ENCODE measurements at places on chromosomes 3 and 15.

DNA sequence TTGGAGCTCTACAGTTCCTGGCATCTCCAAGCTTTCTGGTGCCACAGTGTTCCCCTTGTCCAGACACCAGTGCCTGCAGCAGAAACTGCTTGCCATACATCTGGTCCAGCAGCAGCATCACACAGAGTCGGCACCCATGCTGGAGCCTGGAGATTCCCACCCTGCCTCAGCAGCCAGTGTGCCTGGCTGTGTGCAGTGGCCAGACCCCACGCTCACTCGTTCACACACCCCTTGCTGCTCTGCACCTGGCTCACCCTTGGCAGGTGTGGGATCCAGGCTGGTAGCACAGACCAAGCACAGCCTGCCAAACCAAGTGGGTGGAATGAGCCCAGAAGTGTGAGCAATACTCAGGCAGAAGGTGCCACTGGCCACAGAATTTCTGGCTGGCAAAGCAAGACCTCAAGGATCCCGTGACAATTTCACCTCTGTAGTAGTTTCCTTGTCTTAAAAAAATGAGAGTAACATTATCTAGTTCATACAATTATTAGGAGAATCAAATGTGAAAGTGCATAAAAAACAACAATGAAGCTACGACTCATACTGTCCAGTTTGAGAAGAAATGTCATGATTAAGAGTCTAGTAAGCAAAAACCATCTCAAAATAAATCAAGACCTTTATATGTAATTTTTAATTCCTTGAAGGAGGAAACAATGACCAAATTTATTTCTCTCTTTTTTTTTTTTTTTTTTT, 22.9 kb upstream of the ZBED2 start:
- no peak for DNase-seq

GRCh38 chr3:171189394-171190080, 163.0 kb upstream of the SLC2A2 start:
- DNase-seq: no peak

DNA sequence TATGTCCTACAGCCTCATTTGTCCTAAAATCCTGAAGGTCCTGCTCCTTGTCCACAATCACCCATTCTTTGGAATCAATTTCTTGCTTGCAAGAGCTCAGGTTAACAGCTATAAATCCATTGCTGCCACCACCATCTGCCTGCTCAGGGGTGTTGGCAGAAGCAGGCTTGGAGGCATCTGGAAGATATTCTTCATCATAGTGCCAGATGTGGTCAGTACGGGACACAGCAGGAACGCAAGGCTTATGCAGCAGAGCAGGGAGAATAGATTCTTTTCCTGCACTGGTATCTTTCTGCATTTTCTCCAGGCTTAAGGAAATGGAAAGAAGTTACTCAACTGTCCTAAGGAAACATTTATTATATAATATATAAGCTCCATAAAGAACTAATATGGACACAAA, 38.5 kb upstream of the CDAN1 start:
- no peak for DNase-seq

DNA sequence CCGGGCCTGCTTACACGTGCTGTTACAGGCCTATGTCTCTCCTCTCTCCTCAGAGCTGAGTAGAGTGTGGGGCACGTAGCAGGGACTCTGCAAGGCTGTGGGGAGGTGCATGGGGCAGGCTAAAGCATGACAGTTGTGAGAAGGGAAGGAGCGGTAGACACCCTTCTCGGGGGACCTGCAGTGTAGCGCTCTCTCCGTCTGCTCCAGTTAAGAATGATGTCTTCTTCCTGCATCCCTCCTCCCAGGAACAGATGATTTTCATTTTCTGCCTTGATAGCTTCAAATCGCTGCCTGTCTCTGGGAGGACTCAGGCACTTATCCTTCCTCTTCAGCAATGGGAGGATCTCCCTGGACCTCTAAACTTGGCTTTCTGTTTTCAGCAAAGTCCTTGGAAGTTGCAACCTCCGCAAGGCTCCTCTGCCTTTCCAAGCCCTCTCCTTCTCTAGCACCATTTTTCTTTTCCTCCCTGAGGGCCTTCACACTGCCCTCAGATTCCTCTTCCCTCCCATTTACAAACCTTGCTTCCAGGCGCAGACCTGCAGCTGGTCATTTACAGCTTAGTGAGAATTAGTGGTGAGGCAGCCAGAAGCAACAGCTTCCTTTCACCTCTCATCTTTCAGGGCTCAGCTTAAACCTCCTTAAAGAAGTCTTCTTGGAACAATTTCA, 23.4 kb upstream of the TLE3 start:
- no peak for DNase-seq

DNA sequence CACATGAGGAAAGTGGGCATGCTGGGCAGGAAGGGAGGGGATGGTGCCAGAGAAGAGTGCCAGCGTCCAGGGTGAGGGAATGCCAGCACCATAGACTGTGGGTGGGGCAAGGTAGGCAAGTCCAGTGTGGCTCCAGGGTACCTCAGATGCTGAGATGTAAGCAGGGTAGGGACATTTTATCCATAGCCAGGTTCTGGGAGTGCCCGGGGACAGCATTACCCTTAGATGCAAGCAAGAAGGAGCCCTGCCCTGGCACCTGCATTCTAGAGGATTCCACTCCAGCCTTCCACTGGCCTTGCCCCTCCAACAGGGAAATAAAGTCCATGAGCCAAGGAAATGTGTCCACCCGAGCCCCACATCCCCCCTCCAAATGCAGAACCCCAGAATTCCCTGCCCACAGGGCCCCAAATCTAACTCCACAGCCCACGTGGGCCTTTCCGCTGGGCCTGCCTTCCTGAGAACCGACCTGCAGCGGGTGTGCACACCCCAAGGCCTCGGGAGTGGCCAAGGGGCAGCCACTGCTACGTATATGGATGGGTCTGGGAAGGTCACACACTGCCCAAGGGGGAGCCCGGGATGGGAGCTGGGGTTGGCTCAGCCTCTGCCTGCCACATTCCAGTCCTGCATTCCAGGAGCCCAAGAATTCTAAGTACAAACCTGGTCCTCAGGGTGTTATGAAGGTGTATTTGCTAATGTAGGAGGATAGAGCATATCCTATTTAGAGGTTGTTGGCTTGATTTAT, 20.3 kb upstream of the CYP11A1 start:
- no peak for DNase-seq

GRCh38 chr15:97941572-97941971, 18.9 kb upstream of the ARRDC4 start:
- DNase-seq: no peak

DNA sequence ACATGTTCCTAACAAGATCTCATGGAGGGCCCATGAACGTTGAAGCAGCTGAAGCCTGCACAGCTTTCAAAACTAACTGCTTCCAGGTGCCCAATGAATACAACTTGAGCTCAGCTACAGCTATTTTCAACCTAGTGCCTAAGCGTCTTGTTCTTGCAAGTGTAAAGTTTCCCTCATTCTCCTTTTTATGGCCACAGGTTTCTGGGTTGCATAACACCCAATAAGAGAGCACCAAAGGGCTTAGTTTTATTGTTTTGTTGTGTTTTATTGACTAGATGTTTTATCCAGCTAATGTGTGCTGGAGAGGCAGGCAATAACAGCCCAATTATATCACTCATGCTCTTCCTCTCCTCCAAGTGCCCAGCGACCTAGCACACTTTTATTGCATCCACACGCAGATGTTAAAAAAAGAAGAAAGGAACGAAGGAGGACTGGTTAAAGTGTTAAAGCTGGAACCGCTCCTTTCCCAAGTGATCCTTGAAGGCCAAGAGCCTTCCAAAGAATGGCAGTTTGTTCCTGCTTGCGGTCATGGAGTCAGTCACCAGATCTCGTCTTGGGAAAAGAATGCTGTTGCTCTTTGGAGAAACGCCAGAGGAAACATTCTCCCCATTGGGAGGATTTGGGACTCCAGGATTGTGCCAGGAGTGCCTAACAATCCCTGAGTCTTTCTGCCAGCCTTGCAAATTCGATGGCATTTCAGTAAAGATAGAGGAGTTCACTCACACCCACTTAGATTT, 156.9 kb downstream of the MEX3B start:
- no peak for DNase-seq

All from stimulated activated CD8-positive, alpha-beta memory T cell treated with anti-CD3 and anti-CD28 coated beads, Interleukin-15, amount 100 ng/mL, for 4 hours (primary cell).